ENCODE measurements at places on chromosomes 11 and 22. TPM values are rescaled to one million over a fixed set of nuclear protein-coding genes. Genes with fewer than 3 reads are reported as not detected.
A peak's percentile ranks its signal among the peaks of the same experiment; 100 is the strongest.

FAM83F gene
- total RNA-seq, result 18.9 TPM

UCP2 gene
- 36.7 TPM for total RNA-seq

ELF5 gene
- total RNA-seq, result not detected

SRRD gene
- total RNA-seq, result 5.3 TPM

PGA5 gene
- not detected for total RNA-seq

HIKESHI gene
- total RNA-seq, result 18.7 TPM

TMX2 gene
- total RNA-seq, result 12.3 TPM

BRSK2 gene
- 1.8 TPM for total RNA-seq

- no peak overlapping the region for H3K27ac ChIP-seq
- no peaks in the 10 kb centered on the region for H3K4me1 ChIP-seq
- H3K27me3 ChIP-seq, result no peaks in the 10 kb centered on the region
- no peak overlapping the region for H3K4me3 ChIP-seq
- no peaks in the 10 kb centered on the region for H3K36me3 ChIP-seq
These were observed 97.4 kb downstream of the MED15 start for GRCh38 chr22:20604776-20605221.

DNA sequence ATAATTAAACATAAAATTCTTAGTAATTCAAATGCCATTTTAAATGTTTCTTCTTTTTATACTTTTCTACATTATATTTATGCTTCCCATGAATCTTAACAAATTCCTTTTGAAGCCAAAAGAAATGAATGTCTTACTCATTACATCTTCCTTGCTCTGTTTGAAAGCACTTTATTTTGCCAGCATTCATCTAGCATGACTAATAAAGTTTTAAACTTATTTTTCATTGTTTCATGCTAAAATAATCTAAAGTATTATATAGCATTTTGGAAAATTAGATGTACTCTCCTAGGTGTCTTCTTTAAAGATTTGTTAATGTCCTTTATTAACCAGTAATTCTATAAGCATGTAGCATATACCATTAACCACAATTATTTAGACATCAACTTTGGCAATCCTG is 9.7 kb upstream of the PIWIL4 start:
- DNase-seq, result no peak
- H3K4me1 ChIP-seq, result no peaks in the 10 kb centered on the region
- no peaks in the 10 kb centered on the region for H3K27me3 ChIP-seq

DNA sequence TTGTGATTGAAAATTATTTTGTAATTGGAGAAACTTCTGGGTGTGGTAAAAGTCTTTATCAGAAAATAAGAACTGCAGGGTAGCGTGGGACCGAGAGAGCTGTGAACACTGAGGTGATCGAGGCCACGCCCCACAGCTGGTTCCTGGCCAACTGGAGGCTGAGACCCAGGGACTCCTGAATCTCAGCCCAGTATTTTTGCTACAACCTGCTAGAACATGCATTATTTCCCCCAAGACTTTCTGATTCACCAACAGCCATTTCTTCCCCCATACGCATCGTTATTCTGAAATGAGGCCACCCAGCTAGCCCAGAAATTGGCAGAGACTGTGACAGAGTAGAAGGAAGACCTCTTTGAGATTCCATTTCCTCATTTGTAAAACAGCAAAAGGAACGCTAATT is 3.4 kb upstream of the FGF19 start:
- peaks cover 40% of the 10 kb centered on the region for H3K4me1 ChIP-seq
- no peak overlapping the region for H3K27ac ChIP-seq
- H3K27me3 ChIP-seq, result peaks cover 67% of the 10 kb centered on the region
- no peak for DNase-seq
- H3K4me3 ChIP-seq, result no peak overlapping the region

DNA sequence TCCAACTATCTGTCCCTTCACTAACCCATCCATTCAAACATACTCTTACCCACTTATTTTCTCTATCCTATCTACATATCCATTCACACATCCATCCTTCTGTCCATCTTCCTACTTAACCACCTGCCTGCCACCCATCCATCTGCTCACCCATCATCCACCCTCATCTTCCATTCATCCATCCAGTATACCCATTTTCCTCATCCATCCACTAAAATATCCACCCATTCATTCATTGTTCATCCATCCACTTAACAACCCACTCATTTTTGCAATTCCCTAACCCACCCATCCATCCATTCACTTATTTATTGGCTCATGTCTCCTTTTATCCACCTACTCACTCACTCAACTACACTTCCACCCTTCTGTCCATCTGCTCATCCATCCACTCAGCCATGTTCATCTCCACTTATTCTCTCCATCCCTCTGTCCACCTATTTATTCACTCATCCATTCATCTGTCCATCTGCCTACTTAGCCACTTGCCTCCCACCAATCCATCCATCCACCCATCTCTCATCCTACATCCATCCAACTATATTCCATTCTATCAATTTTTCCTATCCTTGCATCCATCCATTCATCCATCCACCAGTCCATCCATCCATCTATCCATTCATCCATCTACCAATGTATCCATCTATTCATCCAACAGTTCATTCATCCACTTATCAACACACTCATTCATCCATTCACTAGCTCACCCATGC is 10.6 kb downstream of the LHFPL7 start:
- no peak overlapping the region for H3K27ac ChIP-seq
- H3K36me3 ChIP-seq, result no peaks in the 10 kb centered on the region
- H3K27me3 ChIP-seq, result peaks cover 5% of the 10 kb centered on the region
- no peak for DNase-seq
- no peak overlapping the region for H3K4me3 ChIP-seq
- no peaks in the 10 kb centered on the region for H3K4me1 ChIP-seq

DNA sequence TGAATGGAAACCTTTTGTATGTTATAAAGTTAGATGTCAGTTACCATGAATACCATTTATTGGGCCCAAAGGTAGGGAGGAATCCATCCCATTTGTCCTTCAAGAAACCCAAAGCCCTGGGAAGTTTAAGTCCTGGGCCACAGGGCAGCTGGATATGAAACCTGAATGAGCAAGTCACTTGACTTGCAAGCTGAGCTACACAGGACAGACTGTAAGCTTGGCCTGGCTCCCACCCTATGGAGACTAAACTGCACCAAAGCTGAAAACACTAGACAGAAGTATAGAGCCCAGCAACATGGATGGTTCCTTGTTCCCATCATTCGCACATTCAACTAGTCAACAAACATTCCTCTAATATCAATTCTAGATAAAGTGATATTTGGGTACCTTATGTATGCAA is 71.3 kb downstream of the KCNC1 start:
- no peak overlapping the region for H3K27ac ChIP-seq
- DNase-seq, result no peak
- H3K27me3 ChIP-seq, result no peaks in the 10 kb centered on the region
- no peaks in the 10 kb centered on the region for H3K36me3 ChIP-seq

DNA sequence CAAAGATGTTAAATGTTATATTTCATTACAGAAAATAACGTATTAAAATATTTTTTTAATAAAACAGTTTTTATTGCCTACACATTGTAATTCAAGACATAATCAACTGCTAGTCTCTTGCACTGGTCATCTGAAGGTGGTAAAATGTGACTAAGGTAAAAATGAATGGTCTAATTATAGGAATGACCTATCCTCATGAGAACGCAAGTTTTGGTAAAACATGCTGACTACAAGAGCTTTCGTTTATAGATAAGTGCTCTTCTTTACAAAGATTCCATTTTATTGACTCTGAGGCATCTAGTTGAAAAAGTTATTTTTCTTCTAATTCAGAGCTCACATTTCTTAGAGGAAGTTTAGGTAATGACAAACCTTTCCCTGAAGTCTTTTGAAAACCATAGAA is 27.3 kb downstream of the LUZP2 start:
- H3K27me3 ChIP-seq, result no peaks in the 10 kb centered on the region
- H3K4me1 ChIP-seq, result no peaks in the 10 kb centered on the region
- H3K27ac ChIP-seq, result no peak overlapping the region
- no peak for DNase-seq
- H3K4me3 ChIP-seq, result no peak overlapping the region

GRCh38 chr11:44842220-44842619 is 108.5 kb downstream of the TP53I11 start:
- no peaks in the 10 kb centered on the region for H3K4me1 ChIP-seq
- no peaks in the 10 kb centered on the region for H3K36me3 ChIP-seq

GRCh38 chr11:79100093-79100910 is 340.5 kb downstream of the TENM4 start:
- H3K27ac ChIP-seq, result no peak overlapping the region
- no peaks in the 10 kb centered on the region for H3K4me1 ChIP-seq
- no peaks in the 10 kb centered on the region for H3K27me3 ChIP-seq
- H3K36me3 ChIP-seq, result no peaks in the 10 kb centered on the region
- no peak overlapping the region for H3K4me3 ChIP-seq

DNA sequence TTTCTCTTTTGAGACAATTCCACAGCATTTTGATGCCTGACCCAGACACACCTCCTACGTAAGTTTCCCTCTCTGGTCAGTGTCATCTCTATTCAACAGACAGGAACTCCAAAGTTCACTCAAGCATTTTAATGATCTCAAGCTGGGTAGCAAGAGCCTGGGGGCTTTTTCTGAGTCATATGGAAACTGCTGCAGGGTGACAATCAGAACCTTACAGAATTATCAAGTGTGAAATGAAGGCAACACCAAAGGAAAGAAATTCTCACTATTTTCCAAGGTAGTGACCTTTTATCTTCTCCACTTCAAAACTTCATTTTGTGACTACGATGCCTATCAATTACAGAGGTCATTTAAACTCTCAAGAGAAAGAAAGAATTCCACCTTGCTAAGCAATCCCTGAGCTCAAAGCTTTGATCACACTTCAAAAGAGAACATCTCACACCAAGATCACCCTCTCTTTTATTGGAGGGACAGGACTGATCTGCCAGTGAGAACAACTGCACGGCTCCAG is 229.0 kb upstream of the ZC3H12C start:
- H3K4me1 ChIP-seq, result no peaks in the 10 kb centered on the region
- no peaks in the 10 kb centered on the region for H3K36me3 ChIP-seq
- DNase-seq, result no peak
- no peaks in the 10 kb centered on the region for H3K27me3 ChIP-seq
- H3K27ac ChIP-seq, result no peak overlapping the region

DNA sequence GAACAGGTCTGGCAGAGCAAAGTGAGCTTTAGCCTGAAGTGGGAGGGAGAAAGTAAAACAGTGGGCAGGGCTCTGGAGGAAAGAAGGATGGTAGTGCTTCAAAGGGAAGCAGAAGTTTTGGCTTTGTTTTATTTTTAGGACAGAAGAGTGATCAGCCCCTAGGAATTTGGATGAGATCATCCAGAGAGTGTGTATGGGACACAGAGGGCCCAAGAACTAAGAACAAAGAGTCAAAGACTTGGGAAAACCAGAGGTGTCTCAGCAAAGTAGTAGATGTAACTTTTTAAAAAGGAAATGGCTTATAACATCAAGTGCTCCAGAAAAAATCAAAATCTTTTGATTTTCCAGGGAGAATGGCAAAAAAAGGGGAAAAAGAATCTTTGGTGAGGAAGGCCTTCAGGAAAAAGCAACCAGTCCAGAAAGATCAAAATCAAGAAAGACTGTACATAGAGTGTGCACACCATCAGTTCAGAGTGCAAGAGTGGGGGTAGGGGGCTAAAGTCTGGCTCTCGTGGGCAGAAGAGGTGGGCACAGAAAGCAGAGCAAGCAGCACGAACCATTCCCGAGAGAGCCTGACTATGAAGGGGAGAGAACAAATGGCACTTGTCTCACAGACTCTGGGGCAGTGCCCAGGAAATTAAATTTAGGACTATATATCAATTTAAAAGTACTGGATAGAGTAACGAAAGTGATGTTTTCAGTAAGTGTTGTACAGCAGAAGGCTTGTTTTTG is 30.0 kb downstream of the MAPK1 start:
- peaks cover 3% of the 10 kb centered on the region for H3K4me1 ChIP-seq
- H3K27me3 ChIP-seq, result no peaks in the 10 kb centered on the region
- peak overlapping the region; percentile 80 for H3K27ac ChIP-seq
- DNase-seq, result no peak
- H3K36me3 ChIP-seq, result no peaks in the 10 kb centered on the region

DNA sequence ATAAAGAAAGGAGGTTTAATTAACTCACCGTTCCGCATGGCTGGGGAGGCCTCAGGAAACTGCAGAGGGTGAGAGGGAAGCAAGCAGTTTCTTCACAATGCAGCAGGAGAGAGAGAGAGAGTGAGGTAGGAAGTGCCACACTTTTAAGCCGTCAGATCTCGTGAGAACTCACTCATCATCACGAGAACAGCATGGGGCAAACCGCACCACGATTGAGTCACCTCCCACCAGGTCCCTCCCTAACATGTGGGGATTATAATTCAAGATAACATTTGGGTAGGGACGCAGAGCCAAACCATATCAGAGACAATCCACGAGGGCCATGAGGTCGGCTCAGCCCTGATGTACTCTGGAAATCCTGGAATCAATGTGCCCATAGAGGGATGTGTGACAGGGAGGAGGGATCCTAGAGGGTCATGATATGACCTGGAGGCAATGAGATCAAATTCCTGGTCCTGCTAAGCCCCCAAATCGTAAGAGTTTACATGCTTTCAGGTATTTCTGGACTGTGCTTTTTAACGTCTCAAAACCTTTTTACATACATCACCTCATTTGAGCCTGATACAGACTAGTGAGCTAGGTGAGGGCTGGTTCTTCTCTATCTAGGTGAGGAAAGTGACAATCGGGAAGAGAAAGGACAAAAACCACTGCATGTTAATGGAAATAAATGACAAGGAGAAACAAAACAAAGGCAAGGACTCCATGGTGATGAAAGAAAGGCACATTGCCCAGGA is 19.5 kb upstream of the RASSF10 start:
- H3K36me3 ChIP-seq, result no peaks in the 10 kb centered on the region
- H3K4me3 ChIP-seq, result no peak overlapping the region
- H3K27me3 ChIP-seq, result no peaks in the 10 kb centered on the region
- H3K27ac ChIP-seq, result no peak overlapping the region
- H3K4me1 ChIP-seq, result no peaks in the 10 kb centered on the region

DNA sequence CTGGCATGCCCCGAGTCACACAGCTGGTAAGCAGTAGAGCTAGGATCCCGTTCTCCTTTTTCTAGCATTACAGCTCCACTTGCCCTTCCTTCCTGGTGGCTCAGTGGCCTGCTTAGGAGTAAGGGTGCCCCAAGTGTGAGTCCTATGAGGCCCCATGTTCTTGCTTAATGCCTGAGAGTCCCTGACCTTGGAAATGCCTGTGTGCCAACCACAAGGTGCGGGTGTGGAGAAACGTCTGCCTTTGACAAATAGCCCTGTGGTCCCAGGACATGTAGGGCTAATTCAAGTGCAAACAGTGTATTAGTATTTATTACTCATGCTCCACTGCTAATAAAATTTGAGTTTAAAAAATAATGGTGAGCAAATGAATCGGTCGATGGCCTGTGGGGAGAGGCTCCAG is 18.4 kb downstream of the GRIK4 start:
- DNase-seq, result no peak
- H3K36me3 ChIP-seq, result no peaks in the 10 kb centered on the region
- no peak overlapping the region for H3K27ac ChIP-seq

DNA sequence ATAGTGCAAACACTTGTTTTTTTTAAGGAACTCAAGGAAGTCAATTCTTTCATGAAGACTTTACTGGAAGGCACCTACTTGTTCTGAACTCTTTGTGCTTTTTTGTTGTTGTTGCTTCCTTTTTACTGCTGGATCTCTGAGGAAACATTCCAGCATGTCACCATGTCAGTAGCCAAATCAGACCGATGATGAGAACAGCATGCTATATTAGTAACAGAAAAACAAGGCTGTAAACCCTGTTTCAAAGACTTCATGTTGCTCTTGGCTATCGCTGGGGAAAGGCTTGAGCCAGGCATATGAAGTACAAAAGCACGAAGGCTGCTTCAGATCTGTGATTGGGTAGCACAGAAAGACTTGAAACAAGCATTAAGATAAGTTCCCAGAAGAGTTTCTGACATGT is 125.6 kb upstream of the SLC5A12 start:
- no peak overlapping the region for H3K27ac ChIP-seq
- H3K36me3 ChIP-seq, result no peaks in the 10 kb centered on the region
- no peak overlapping the region for H3K4me3 ChIP-seq
- no peak for DNase-seq
